ENCODE measurements at places on chromosomes 2 and 18.

- DNase-seq = no peak
Measured at GRCh38 chr2:162293122-162293786, 25.2 kb downstream of the IFIH1 start.

DNA sequence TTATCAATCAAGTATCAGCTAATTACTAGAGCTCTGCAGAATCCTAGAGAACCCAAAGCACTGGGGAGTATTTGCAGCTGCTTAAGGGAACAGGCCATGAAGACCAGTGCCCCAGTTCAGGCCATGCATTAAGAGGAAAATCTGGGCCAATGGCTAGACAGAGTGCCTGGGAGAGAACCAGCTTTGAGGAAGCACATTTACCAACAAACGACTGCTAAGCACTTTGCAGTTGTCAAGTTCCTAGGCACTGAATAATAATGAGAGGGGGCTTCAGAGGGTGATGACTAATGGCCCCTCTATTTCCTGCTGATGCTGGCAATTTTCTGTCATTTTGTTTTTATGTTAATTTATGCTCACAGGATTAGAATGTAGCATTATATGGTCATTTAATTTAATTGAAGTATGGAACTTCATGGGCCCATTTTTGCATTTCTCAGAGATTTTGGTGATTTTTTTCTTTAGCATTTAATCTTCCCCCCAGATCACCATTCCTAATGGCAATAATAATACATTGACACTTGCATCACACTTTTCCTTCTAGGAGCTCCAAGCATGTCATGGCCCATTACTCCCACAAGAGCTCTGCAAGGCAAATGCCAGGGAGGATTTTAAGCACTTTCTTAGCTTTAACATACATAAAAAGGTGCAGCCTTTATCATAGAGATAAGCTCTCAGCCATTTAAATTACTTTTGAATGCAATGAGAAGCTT is 147.7 kb upstream of the SPATS2L start:
- DNase-seq = no peak

- DNase-seq = no peak
Measured at GRCh38 chr18:79606621-79607331, 72.8 kb upstream of the CTDP1 start.

DNA sequence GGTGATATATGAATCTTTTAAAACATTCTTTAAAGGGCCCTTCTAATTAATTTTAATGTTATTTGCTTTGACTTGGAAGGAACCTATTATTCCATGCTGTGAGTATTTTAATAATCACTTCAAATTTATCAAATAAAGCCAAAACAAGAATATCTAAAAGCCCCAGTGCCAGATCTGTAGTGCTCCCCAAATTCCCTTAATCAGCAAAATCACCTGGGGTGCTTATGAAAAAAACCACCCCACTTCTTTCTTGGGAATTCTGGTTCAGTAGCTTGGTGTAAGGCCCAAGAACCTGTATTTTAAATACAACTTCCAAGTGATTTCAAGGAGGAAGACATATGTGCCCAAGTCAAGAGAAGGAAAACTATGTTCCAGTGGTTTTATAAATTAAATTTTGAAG is 202.4 kb upstream of the OSR1 start:
- no peak for DNase-seq

DNA sequence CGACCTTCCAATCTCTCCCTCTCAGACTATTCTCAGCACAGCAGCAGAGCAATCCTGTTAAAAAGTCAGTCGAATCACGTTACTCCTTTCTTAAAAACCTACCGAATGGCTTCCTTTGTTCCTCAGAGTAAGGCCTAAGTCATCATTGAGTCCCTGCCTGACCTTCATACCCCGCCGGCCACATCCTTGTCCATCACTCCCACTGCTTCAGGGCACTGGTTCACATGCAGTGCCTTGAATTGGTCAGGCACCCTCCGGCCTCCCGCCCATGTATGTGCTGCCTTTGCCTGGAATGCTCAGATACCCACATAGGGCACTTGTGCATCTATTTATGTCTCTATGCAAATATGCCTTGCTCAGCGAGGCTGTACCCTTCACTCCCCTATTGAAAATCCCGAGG is 206.4 kb downstream of the DLGAP1 start:
- DNase-seq = no peak

- no peak for DNase-seq
Measured at GRCh38 chr2:9918275-9918674, 33.2 kb upstream of the GRHL1 start.

GRCh38 chr2:157479081-157480027 is 35.5 kb upstream of the CYTIP start:
- DNase-seq = no peak

GRCh38 chr2:123853161-123853560 is 171.9 kb upstream of the CNTNAP5 start:
- no peak for DNase-seq

GRCh38 chr2:101823347-101823791 is 125.9 kb downstream of the MAP4K4 start:
- DNase-seq = no peak

- DNase-seq = no peak
Measured at GRCh38 chr18:70154591-70155194, 50.8 kb downstream of the RTTN start.

- DNase-seq = no peak
Measured at GRCh38 chr2:156147594-156148330, 184.8 kb downstream of the NR4A2 start.

GRCh38 chr2:22290302-22290701 is 1094.7 kb upstream of the KLHL29 start:
- DNase-seq = no peak

GRCh38 chr2:151637271-151637781 is 97.0 kb downstream of the NEB start:
- no peak for DNase-seq

GRCh38 chr2:198173242-198173641 is 368.8 kb downstream of the PLCL1 start:
- no peak for DNase-seq

GRCh38 chr2:218238887-218239286 is 21.9 kb downstream of the ARPC2 start:
- DNase-seq = no peak

DNA sequence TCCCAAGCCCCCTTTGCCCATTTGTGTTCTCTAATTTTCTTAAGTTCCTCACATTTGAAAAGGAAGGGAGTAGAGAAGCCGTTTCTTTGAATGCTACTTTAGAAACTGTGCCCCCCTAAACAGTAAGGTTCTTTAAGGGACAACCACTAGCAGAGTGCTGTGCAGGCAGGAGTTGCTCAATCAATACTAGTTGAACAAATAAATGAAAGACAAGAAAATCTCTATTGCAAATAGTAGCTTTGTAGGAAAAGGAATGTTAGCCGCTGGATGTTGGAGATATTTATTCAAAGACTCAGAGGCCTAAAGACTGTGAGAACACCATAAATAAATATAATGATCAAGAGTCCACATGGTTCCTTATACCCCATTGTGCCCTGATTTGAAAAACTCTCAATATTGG is 119.8 kb upstream of the SMAD7 start:
- DNase-seq = no peak

GRCh38 chr2:176002688-176003210 is 682 bp upstream of the LNPK start:
- DNase-seq = no peak

DNA sequence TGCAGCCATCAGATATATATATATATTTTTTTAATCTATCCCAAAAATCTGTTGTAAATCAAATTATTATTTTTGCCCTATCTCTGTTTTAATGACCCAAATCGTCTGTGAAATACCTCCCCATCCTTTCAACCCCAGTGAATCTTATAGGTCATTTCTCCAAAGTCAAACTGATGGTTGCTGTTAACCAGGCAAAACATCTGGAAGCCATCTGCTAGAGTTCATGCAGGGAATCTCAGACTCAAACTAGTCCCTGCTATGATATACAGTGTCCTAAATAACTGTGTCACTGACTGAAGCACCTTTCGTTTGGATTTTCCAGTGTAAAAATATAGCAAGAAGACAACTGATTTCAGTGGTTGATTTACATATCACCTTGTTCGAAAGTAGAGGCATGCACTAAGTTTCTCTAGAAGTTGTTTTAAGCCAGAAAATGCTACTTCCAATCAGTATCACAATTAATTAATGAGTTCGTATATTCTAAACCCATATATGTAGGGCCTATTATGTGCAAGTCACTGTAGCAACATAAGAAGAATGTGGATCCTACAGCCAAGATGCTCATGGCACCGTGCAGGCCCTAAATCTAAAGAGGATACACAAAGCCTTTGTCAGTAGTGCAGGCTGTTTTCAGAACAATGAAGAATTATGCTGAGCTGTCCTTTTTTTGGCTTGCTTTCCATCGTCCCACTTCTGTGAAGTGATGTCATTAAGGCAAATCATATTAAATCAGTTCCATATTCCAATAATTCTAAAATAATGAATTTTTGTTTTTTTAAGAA is 566.0 kb downstream of the STK39 start:
- DNase-seq = no peak

- no peak for DNase-seq
Measured at GRCh38 chr2:145323512-145323911, 803.6 kb upstream of the ZEB2 start.

- DNase-seq = no peak
Measured at GRCh38 chr2:223043164-223043941, 8.6 kb upstream of the KCNE4 start.

DNA sequence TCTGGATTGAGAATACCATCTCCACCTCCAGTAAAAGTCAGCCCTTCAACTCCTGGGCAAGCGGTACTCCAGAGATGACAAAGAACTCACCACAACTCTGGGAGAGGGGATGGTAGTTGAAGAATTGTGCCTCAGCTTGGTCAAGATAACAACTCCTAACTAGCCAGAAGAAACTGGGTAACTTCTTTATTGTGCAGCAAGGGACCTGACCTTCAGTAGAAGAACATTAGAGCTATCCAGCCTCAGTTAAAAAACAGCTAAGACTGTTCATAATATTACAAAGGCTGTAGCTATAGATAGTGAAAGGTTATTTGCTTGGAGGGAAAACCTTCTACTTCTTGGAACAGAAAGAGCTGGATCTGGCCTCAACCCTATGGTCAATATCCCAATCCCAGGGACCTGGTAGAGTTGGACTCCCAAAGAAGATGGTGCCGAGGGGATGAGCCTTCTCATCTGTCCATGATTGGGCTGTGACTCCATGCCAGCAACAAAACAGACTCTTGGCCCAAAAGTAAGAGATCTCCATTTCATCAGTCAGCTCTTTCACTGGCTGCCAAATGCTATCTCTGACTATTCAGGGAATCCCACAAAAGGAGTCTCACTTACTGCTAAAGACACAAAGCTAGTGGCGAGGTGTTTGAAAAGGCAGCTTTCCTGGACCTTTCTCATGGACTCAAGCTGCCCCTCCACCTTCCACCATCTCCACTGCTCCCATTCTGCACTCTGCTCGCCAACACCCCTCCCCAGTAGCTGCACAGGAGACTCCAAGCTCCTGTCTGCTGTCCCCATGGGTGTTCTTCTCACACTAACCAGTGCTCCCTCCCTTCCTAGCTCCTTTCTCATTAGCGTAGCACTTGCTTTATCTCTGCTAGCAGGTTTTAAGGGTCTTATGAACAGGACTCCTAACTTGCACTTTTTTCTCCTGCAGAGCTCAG is 145.8 kb downstream of the CAPN13 start:
- no peak for DNase-seq

DNA sequence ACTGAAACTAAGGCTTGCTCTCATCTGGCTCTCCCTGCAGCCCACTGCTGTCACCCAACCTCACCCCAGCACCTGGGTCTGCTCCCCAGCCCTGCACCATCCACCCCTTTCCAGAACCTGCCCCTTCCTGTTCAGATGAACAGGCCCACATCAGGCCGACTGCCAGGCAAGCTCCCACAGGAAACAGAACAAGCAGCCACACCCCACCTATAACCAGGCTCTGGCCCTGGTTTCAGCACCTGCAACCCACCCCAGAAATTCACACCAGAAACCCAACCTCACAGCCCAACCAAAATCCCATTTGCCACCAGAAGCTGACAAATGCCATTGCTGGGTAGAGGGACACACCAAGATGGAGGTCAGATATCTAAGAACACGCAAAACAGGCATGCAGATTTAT is 159.2 kb upstream of the ID2 start:
- no peak for DNase-seq

- no peak for DNase-seq
Measured at GRCh38 chr2:149735237-149735958, 147.8 kb upstream of the MMADHC start.

GRCh38 chr2:216698293-216698692 is 2.9 kb upstream of the IGFBP5 start:
- no peak for DNase-seq

DNA sequence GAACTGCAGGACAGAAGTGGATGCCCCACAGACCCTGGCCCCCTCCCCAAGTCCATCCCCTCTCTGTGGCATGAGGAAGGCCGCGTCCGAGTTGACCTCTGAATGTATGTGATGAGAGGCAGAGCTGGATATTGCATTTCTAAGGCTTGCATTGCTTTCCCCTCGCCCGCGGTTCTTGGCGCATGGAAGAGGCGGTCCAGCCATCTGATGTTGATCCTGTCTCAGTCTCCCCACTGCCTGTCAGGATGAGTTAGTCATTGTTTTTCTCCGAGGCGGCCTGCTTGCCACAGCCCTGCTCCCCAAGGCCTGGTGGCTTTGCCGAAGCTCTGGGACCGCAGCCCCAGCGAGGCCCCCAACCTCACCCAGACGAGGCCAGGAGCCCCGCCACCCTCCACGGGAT is 88.6 kb downstream of the SMAD7 start:
- no peak for DNase-seq

DNA sequence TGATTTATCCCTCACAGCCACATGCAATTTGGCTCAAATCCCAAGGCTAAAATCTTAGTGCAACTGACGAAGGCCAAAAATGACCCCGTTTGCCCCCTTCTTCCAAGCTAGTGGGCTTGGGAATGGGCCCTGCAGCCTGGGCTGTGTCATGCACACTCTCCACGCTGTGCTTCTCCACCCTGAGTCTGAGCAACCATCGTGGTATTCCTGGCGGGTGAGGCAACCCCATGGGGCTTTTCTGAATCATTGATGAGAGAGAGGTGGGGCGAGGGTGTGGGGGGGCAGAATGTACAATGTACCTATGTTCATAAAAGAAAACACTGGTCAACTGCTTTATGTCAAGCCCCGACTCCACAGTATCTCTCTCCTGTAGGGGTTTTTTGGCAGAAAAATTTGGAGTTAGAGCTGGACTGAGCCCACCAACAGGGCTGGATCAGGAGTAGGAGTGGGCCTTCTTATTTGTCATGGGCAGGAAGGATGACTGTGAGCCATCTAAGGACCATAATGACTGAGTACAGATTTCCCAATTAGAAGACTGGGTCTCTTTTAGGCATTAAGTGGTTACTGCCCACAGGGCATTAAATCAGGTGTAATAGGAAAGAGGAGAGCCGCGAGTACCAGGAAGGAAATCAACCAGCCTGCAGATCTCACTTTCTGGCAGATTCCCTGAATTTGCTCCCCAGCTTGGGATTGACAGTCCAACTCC is 8.9 kb downstream of the SULT1C2 start:
- no peak for DNase-seq

GRCh38 chr2:14632133-14632936 is at the start of gene LRATD1:
Gene LRATD1, plus strand, starts transcription at chr2:14632717. Its CDS starts 1,263 bp downstream, at chr2:14633980.
- DNase-seq = no peak

- DNase-seq = no peak
Measured at GRCh38 chr2:82013641-82014040, 1709.1 kb upstream of the LRRTM1 start.

- DNase-seq = no peak
Measured at GRCh38 chr2:167122389-167122788, 234.1 kb downstream of the XIRP2 start.

- DNase-seq = no peak
Measured at GRCh38 chr2:121333834-121334558, 49.0 kb upstream of the TFCP2L1 start.

GRCh38 chr2:223797037-223797436 is 40.3 kb downstream of the AP1S3 start:
- DNase-seq = no peak

GRCh38 chr2:238286551-238286950 is 1.9 kb downstream of the PER2 start:
- no peak for DNase-seq

- DNase-seq = no peak
Measured at GRCh38 chr2:237754626-237755248, 43.8 kb upstream of the RBM44 start.
